GF-D8 (cell line): ENCODE measurements at places on chromosomes 1 and 21.

DNA sequence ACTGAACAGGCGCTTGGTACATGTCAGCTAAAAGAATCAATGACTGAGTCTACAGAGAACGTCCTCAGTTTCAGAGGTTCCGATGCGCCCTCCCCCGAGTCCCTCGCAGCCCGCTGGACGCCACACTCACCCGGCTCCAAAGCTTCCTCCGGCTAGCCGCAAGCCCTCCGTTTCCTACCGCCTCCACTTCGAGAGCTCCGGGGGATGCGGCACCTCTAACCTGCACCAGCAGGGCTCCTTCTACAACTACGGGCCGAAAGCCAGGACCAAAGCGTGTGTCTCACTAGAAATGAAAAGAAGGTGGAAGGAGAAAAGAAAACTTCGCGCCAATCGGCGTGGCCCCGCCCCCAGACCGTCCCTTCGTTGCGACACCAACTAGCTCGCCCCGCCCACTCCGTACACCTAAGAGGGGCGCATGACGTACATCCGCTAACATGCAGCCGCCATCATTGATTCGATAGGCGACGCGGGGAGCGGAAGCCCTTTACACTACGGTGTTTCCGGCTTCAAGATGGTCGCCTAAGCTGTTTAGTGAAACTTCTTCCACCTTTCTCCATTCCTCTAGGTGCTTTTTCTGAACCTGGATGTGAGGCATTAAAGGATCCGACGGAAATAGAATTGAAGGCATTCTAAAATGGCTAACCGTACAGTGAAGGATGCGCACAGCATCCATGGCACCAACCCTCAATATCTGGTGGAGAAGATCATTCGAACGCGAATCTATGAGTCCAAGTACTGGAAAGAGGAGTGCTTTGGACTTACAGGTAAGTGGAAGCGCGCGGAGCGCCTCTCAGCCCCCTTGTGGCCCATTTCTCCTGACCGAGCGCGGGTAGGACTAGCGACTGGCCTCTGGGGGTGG lies at the start of the genes ORC1 and PRPF38A:
Gene ORC1, minus strand, starts transcription at position 308 of the 859 bp plus-strand sequence. CDS start 2,200 bp downstream, outside the sequence.
Gene PRPF38A, plus strand, starts transcription at position 487 of the 859 bp plus-strand sequence. Its CDS starts 148 bp downstream, at position 635.
- DNase-seq = peak; percentile 92

DNA sequence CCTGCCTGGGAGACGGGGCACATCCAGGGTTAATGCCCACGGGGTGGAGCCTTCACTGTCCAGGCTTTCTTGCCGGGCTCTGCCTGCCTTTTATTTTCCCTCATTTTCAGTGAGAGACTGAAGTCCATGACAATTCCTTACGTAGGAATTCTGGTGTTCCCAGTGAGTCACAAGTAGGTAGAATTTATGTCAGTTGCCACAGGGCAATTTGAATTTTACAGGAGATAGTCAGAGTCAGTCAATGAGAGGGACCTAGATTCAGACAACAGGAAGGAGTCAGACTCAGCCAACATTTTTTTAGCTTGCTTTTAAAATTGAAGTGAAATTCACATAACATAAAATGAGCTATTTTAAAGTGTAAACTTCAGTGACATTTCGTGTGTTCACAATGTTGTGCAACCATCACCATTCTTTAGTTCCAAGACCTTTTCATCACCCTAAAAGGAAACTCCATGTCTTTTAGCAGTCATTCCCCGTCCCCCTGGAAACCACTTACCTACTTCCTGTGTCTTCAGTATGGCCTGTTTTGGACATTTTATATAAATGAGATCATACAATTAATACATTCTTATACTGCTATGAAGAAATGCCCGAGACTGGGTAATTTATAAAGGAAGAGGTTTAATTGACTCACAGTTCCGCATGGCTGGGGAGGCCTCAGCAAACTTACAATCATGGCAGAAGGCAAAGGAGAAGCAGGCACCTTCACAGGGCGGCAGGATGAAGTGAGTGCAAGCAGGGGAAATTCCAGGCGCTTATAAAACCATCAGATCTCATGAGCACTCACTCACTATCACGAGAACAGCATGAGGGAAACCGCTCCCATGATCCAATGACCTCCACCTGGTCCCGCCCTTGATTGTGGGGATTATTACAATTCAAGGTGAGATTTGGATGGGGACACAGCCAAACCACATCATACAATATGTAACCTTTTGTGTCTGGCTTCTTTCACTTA lies 14.6 kb downstream of the AJAP1 start:
- no peak for DNase-seq

GRCh38 chr21:28734522-28735175 lies 258.0 kb downstream of the LTN1 start:
- DNase-seq = no peak

- no peak for DNase-seq
These were observed 33.7 kb downstream of the KCND3 start for GRCh38 chr1:111955755-111956154.

- DNase-seq = no peak
These were observed 187.9 kb downstream of the PTPRU start for GRCh38 chr1:29424266-29424665.

GRCh38 chr1:80056179-80056578 lies 1049.6 kb upstream of the ADGRL4 start:
- DNase-seq = no peak

GRCh38 chr1:36092166-36092797 lies 3.6 kb downstream of the ADPRS start:
- no peak for DNase-seq

- DNase-seq = no peak
These were observed 5.4 kb upstream of the NTNG1 start for GRCh38 chr1:107135463-107135862.

- no peak for DNase-seq
These were observed 28.6 kb downstream of the ERO1B start for GRCh38 chr1:236253119-236253518.

GRCh38 chr1:57860325-57860724 lies 436.5 kb upstream of the DAB1 start:
- DNase-seq = no peak

- no peak for DNase-seq
These were observed 171.4 kb downstream of the TGFB2 start for GRCh38 chr1:218516526-218516925.

GRCh38 chr1:59057211-59057694 lies 239.6 kb upstream of the FGGY start:
- no peak for DNase-seq

DNA sequence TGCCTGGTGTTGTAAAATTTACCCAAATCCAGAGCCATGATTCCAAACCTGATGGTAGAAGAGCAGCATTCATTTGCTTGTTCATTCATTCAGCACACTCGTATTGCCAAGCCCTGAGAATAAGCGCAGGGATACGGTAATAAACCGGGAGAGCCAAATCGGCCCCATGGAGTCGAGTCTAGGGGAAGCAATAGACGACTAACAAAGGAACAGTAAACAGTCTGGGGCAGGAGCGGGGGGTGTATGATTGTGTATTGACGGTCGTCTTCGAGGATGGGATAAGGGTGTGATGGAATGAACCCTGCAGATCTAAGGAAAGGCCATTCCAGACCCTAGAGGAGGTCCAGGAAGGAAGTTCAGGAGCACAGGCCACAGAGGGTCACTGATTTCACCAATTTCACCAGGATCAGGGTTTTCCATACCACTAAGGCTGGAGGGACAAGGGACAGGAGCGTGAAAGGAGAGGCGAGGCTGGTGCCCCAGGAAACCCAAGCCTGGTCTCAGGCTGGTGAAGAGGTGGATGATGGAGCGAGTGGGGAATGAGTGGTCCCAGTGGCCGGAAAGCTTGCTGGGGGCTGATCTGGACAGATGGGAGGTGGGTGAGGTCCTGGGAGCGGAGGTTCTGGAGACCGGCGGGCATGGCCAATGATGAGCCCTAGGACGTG lies 61.1 kb upstream of the PDE9A start:
- DNase-seq = no peak

DNA sequence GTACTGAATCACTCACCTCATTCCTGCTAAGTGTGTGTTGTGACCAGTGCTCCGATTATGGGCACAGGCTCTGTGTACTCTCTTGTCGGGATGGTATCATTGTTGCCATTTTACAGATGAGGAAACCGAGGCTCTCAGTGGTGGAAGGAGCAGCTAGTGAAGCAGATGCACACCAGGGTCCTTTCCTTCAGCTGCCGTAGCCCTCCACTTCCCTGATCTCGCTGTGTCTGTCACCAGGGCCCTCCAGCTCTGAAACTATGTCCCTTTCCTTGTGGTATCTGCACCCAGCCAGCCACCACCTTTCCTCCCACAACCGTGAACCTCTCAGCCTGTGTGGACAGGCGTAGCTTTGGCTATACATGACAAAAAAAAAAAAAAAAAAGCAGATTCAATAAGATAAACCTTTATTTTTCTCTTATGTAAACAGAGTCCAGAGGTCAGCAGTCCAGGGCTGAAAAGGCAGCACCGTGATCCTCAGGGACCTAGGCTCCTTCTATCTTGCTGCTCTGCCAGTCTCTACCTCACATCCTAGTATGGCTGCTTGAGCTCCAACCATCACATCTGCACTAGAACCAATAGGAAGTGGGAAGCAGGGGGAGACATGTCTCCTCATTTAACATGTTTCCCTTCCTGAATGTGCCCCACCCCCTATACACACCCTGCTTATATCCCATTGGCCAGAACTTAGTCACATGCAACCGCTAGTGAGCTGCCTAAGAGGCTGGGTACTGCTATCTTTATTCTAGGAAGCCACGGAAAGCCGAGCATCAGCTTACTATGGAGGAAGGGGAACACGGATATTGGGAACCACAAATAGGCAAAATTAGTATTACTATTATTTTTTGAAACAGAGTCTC lies 44.3 kb downstream of the TMEM51 start:
- DNase-seq = no peak

GRCh38 chr1:101732261-101732660 lies 264.5 kb downstream of the OLFM3 start:
- no peak for DNase-seq

DNA sequence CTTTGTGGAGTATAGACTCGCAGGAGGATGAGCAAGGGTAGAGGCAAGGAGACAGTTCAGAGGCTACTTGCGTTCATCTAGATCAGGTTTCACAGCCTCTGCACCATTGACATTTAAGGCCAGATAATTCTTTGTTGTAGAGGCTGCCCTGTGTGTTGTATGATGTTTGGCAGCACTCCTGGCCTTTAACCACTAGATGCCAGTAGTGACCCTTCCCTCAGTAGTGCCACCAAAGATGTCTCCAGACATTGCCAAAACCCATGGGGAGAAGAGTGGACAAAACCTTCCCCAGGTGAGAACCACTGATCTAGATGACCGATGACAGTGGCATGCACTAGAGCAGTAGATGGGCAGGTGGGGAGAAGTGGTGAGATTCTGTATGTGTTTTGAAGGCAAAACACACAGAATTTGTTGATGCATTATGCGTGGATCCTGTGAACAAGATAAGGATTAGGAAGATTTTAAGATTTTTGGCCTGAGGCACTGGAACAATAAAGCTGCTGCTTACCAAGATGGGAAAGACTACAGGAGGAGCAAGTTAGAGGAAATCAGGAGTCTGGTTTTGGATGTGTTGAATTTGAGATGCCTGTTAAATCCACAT lies 9.9 kb upstream of the COG2 start:
- no peak for DNase-seq

GRCh38 chr21:19523061-19523460 lies 1119.5 kb upstream of the TMPRSS15 start:
- no peak for DNase-seq

DNA sequence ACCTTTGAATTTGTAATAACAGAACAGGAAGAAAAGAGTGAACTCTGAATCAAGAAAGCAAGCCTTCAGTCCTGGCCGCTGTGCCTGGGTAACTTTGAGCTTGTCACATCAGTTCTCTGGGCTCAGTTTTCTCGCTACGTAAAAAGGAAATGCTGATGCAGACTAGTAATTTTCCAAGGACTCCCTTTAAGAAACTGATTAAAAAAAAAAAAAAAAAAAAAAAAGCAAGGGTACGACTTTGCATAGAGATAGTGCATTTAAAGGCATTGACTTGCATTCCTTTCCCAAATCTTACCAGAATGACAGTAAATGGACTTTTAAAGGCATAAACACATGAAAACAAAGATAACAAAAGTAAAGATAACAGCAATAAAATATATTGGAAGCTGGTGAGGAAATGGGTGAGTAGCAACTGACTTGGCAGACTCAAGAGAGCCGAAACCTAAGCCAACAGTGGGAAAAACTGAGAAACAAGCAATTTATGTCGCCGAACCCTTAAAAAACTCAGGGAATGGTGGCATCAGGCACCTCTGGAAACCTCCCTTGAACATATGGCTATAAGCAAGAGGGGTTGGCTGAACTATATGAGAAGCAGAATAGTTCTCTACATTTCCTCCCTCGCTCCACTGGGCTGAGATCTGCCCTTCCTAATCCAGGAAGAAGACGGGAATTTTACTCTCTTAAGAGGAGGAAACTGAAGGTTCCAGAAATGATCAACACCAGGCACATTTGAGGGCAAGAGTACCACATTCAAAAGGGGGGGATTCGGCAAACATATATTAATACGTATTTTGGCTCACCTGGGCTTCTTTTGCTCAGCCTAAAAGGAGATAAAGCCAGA lies 189.2 kb downstream of the CDC7 start:
- DNase-seq = no peak

DNA sequence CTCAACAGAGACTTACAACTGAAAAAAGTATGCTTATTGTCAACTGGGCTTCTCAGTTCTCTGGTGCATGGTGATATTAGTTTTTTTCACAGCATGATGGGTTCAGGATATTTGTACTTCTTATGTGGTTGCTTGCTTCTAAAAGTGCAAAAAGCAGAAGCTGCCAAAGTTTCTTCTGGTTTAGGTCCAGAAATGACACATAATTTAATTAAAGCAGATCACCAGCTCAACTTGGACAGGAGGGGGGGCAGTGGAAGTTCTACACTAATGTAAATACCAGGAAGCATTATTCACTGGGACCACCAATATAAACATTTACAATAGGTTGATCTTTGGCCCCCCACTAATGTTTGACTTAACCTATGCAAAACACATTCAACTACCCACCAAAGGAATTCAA lies 354.8 kb upstream of the BRINP3 start:
- no peak for DNase-seq

DNA sequence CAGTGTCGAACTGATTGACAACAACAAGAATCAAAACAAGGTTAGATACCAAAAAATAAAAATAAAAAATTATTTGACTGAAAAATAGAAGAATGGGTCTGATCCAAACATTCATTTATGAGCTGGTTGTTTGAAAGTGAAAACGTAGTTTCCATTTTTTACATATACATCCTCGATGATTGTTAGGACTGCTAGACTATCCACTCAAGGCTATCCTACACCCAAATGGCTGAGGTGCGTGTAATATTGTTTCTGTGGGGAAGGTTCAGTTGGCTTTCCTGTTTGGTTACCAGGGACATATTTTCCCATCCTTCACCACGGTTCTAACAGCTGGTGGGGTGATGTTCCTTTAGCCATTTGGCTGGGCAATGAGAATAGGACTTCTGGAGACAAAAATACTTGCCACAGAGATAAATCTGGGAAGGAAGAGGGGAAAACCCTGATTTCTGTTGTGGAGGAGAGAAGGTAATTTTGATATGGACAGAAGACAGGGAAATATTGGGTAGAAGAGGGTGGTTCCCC lies 66.3 kb downstream of the MAP3K7CL start:
- DNase-seq = no peak
